Cortex of kidney (tissue), 1 donor: ENCODE measurements at places on chromosomes 16 and 17.

- DNase-seq: no peak
Observed at GRCh38 chr17:75205793-75206163, 299 bp downstream of the NUP85 start.

- DNase-seq: no peak
Observed at GRCh38 chr17:37107406-37108083, 158.8 kb downstream of the AATF start.

GRCh38 chr16:8673611-8674412, 605 bp upstream of the ABAT start:
- no peak for DNase-seq

- DNase-seq: no peak
Observed at GRCh38 chr17:82709676-82710498, 6.6 kb upstream of the FN3KRP start.

GRCh38 chr16:57141822-57142631, 43.8 kb downstream of the PSME3IP1 start:
- DNase-seq: no peak

GRCh38 chr16:86100205-86101136, 201.5 kb downstream of the IRF8 start:
- DNase-seq: no peak

DNA sequence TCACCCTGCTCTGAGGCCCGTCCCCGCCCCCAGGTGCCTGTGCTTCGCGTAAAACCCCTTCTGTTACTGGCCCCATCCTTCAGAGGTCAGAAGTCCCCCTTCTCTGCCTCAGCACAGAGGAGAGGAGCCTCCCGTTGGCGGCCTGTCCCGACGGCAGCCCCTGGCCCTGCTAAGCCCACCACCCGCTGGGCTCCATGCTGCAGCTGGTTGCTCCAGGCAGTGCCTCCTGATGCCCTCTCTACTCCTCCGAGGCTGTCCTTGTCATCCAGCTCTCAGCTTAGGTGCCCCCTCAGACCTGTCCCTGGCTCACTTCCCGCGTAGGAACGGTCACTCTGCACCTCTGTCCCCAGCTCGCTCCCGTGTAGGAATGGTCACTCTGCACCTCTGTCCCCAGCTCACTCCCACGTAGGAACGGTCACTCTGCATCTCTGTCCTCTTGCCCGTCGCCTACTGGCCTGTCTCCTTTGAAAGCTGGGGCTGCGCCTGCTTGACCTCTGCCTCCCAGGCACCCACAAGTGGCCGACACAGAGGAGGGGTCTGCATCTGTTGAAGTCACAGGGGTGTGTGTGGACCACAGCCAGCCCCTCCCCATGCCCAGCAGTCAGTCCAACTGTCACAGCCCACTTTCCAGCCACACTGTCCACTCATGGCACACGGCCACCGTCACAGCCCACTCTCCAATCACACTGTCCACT, 31.7 kb upstream of the ZC3H18 start:
- DNase-seq: no peak

GRCh38 chr16:8464979-8465378, 125.3 kb downstream of the TMEM114 start:
- DNase-seq: no peak

GRCh38 chr17:77374170-77374936, 233.6 kb downstream of the SEC14L1 start:
- DNase-seq: no peak

- no peak for DNase-seq
Observed at GRCh38 chr17:8552577-8553320, 77.8 kb downstream of the MYH10 start.
